ENCODE measurements at places on chromosomes 5 and 9. TPM values are rescaled to one million over a fixed set of nuclear protein-coding genes. Genes with fewer than 3 reads are reported as not detected.

CDH12 gene
- 5.7 TPM for polyA plus RNA-seq

SPATA31A7 gene
- not detected for polyA plus RNA-seq

EPB41L4A gene
- polyA plus RNA-seq = 26.8 TPM

LPAR1 gene
- 25.5 TPM for polyA plus RNA-seq

TEX48 gene
- not detected for polyA plus RNA-seq

TRIM23 gene
- 21.7 TPM for polyA plus RNA-seq

ESM1 gene
- 8.4 TPM for polyA plus RNA-seq

CD14 gene
- 7.9 TPM for polyA plus RNA-seq

FRMD3 gene
- 22.8 TPM for polyA plus RNA-seq

ARHGEF28 gene
- 56.1 TPM for polyA plus RNA-seq

PTGS1 gene
- polyA plus RNA-seq = 7.2 TPM

ELAVL2 gene
- 3.1 TPM for polyA plus RNA-seq

TMEM252 gene
- polyA plus RNA-seq = 8.9 TPM

SREK1IP1 gene
- polyA plus RNA-seq = 22.9 TPM

CBY3 gene
- 1.1 TPM for polyA plus RNA-seq

MUSK gene
- 0.06 TPM for polyA plus RNA-seq

COL15A1 gene
- polyA plus RNA-seq = 33.2 TPM

TLN1 gene
- 144 TPM for polyA plus RNA-seq

GFI1B gene
- polyA plus RNA-seq = 1.0 TPM

ADAMTS13 gene
- 6.1 TPM for polyA plus RNA-seq

SPINK6 gene
- polyA plus RNA-seq = not detected

PWWP2A gene
- 28.5 TPM for polyA plus RNA-seq

HSPB3 gene
- polyA plus RNA-seq = not detected

GOLM1 gene
- polyA plus RNA-seq = 151 TPM

BARHL1 gene
- not detected for polyA plus RNA-seq

FOXI1 gene
- polyA plus RNA-seq = 5.4 TPM

LHX2 gene
- polyA plus RNA-seq = 0.25 TPM

ADAMTS16 gene
- polyA plus RNA-seq = 76.8 TPM

EXOC3 gene
- polyA plus RNA-seq = 77.3 TPM

DAPK1 gene
- polyA plus RNA-seq = 61.1 TPM

SLC24A2 gene
- 0.08 TPM for polyA plus RNA-seq

EIF4E1B gene
- 0.07 TPM for polyA plus RNA-seq

PDE4D gene
- polyA plus RNA-seq = 19.4 TPM

SLC23A1 gene
- polyA plus RNA-seq = 17.0 TPM

SLC9A3 gene
- polyA plus RNA-seq = 39.7 TPM

C5orf58 gene
- polyA plus RNA-seq = 0.20 TPM

ZNF608 gene
- 69.2 TPM for polyA plus RNA-seq

INSYN2B gene
- 2.3 TPM for polyA plus RNA-seq

SLC45A2 gene
- 0.96 TPM for polyA plus RNA-seq

PCDHGA9 gene
- 6.4 TPM for polyA plus RNA-seq

TTC23L gene
- 4.0 TPM for polyA plus RNA-seq

PCDHB7 gene
- 7.1 TPM for polyA plus RNA-seq

IL3 gene
- polyA plus RNA-seq = not detected

EGFL7 gene
- polyA plus RNA-seq = 50.5 TPM

TAF11L10 gene
- not detected for polyA plus RNA-seq

TMEM171 gene
- 5.3 TPM for polyA plus RNA-seq

NTNG2 gene
- polyA plus RNA-seq = 0.36 TPM

MGAT4B gene
- polyA plus RNA-seq = 172 TPM

TRPM6 gene
- 1.1 TPM for polyA plus RNA-seq

DIPK1B gene
- 47.3 TPM for polyA plus RNA-seq

MRPS2 gene
- 49.0 TPM for polyA plus RNA-seq

PCDHB11 gene
- 5.6 TPM for polyA plus RNA-seq

RNF180 gene
- 9.4 TPM for polyA plus RNA-seq

PCDHGB4 gene
- polyA plus RNA-seq = 5.6 TPM

MBLAC2 gene
- polyA plus RNA-seq = 12.3 TPM

NCBP1 gene
- polyA plus RNA-seq = 39.9 TPM

IL13 gene
- polyA plus RNA-seq = not detected

SLC25A2 gene
- not detected for polyA plus RNA-seq

ECM2 gene
- polyA plus RNA-seq = 18.3 TPM

All from left renal cortex interstitium (tissue), 4 donors.